ENCODE measurements at places on chromosomes 16 and 17.

- no peak for DNase-seq
Observed at GRCh38 chr16:4787627-4788482, at the start of gene SEPTIN12. Gene SEPTIN12, minus strand, starts transcription at chr16:4788345. Its CDS starts 700 bp downstream, at chr16:4787645.

DNA sequence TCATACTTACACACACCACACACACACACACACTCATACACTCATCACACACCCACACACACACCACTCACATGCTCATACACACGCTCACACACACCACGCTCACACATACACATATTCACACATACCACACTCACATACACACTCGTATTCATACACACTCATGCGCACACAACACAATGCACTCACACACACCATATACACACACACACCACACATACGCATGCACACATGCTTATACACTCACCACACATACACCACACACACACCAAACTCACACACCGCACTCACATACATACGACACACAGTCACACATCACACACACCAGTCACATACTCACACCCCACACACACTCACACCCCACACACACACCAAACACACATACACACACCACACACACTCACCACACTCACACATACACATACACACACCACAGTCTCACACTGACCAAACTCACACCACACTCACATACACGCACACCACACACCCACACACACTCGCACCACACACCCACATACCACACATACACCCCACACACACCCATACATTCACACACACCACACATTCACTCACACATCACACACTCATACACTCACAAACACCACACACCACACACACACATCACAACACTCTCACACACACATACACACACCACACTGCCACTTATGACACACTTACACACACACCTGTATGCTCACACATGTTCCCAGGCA is 88.9 kb downstream of the IRX5 start:
- DNase-seq, result no peak

- no peak for DNase-seq
Observed at GRCh38 chr17:42562388-42563142, 617 bp downstream of the COASY start.

DNA sequence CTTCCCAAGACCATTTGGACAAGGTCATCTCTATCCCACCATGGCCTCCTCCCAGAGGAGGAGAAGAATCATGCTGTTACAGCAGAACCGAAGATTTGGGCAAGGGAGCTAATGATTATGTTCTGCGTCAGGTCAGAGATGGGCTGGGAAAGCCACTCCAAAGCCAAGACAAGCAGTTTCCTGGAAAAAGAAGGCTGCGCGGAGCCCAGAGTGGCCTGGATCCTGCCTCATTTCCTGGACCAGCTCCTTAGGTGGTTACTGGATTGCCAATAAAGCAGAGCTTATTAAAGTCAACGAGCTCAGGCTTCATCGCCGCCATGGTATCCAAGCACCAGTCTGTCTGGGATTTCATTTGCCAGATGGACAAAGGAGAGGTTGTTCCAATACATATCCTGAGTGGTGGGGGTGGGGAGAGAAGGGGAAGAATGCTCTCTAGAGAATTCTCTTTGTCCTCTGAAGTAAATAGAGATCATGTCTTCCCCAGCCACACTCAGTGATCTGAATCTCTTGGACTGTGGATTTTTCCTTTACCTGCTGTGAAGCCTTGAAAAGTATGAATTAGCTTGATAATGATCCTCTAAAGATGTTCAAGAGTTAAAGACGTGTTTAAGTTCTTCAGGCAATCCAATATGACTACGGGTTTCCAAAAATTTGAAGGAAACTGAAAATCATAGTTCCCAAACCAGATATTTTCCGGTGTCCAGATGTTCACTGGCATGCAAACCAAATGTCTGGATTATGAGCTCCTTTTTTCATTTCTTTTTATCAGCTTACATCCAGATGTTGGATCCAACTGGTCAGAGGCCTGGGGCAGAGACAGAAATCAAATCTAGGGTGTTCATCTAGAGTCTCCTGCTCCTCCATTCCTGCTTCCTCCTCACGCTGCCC is 17.7 kb downstream of the PRAC1 start:
- no peak for DNase-seq

GRCh38 chr16:21982108-21982507 is 18.8 kb downstream of the PDZD9 start:
- no peak for DNase-seq

GRCh38 chr16:20291208-20292206 is 35.8 kb downstream of the GP2 start:
- no peak for DNase-seq

- no peak for DNase-seq
Observed at GRCh38 chr17:78946631-78947030, 21.4 kb upstream of the TIMP2 start.

- DNase-seq, result no peak
Observed at GRCh38 chr17:1047177-1047878, 50.4 kb downstream of the TIMM22 start.

DNA sequence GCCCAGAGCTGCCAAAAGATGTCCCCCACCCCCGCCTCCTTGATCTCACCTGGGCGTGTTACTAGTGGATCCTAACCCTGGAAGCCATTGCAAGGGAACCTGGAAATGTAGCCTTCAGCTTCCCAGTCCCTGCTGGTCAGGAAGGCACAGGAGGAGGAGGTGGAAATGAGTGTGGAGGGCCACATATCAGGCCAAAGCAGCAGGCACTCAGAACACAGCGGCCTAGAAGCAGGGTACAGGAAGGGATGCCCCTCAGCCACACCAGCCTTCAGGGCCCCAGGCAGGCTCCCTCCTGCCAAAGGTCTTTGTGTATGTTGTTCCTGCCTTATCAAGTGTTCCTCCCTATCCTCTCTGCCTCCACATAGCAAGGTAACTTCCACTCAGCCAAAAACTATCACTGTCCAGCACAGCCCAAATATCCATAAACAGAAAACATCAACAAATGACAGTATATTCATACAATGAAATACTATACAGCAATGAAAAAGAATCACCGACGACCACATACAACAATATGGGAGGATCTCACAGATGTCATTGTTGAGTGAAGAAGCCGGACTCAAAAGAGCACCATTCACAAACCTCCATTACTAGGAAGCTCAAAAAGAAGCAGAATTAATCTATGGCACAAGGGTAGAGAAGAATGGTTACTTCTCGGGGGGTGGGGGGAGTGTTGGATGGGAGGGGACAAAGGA is 28.2 kb upstream of the TNFRSF13B start:
- DNase-seq, result no peak

DNA sequence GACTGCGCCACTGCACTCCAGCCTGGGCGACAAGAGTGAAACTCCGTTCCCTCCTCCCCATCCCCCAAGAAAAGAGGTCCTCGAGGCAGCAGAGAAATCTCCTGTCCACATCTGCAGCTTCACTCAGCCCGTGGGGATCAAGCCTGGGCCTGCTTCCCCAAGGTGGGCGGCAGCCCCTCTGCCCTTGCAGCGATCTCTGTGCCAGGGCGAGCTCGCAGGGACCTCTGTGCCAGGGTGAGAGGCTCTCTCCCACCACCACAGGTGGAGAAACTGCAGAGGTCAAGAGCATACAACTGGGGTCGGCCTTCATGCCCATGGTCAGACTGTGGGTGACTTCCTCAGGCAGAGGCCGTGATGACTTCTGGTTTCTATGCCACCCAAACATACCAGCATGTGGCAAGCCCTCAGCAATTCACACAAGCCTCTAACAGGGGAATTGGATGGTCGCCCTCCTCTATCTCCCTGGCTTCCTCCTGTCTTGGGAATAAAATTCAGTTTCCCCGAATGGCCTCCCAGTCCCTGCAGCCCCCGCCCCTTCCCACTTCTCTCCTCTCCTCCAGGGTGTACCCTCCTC is 5.5 kb downstream of the SLC43A2 start:
- no peak for DNase-seq

DNA sequence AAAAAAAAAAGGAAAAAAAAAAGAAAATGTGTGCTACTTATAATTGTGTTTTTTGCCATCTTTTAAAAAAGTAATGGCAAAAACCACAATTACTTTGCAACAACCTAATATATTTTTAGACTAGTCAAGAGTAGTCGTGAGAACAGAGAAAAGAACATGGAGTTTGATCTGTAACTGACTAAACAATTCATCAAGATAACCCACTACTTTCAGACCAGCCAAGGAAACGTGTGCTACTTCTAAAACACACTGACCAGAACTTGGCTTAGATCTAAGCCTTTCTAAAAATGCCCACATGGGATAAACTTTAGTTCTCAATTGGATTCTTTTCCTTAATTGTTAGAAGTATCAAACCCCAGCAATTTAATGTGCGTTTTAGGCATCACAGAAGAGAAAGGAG is 616 bp downstream of the PECAM1 start:
- no peak for DNase-seq

- no peak for DNase-seq
Observed at GRCh38 chr16:24820522-24820921, 25.2 kb upstream of the SLC5A11 start.

- no peak for DNase-seq
Observed at GRCh38 chr16:79362300-79362970, 238.1 kb downstream of the MAF start.

DNA sequence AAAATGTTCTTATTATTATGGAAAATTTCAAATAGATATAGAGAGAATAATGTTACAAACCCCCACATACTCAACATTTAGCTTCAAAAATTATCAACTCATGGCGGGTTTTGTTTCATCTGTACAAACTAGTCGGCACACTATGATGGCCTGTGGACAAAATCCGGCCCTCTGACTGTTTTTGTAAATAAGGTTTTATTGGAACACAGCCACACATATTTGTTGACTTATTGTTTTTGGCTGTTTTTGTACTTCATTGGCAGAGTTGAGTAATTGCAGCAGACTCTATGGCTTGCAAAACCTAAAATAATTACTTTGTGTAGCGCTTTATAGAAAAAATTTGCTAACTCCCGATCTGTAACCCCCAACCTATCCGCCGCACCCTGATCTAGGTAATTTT is 41.4 kb upstream of the CLEC18A start:
- no peak for DNase-seq

- no peak for DNase-seq
Observed at GRCh38 chr17:40484285-40484972, 17.0 kb downstream of the TNS4 start.

- no peak for DNase-seq
Observed at GRCh38 chr17:77414811-77415400, 274.1 kb downstream of the SEC14L1 start.

GRCh38 chr17:49908782-49909714 is 59.9 kb upstream of the DLX4 start:
- no peak for DNase-seq

GRCh38 chr16:81585785-81586184 is 141.2 kb downstream of the CMIP start:
- DNase-seq, result no peak

DNA sequence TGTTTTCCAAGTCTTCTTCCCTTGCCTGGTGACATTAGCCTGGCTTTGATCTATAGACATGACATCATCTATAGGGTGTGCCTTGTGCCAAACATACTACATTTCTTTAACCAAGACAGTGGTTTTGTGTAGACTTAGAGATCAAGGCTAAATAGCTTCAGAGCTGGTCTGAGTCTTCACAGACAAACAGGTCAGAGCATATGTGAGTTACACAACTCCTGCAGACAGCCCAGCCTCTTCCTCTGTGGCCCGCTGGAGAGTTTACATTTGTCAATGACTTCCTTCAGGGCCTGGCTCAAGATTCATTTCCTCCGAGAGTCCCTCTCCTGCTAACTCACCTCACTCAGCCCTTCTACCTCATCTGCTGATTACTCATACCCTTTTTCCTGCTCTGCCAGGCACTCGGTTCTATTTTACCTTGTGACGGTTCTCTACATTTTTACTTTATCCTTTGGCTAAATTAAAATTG is 73.1 kb upstream of the TANC2 start:
- no peak for DNase-seq

DNA sequence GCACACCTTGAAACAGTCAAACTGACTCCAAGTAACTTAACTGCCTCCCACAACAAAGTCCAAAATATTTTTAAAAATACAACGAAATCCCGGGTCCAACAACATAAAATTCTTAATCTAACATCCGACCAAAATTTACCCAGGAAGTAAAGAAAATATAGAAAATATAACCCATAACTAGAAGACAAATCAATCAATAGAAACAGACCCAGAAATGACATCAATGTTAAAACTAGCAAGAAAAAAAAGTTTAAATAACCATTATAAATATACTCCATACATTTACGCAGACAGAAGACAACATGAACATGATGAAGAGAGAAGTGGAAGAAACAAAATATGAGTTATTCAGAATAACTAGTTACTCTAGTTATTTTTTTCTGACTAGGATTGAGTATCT is 3.7 kb downstream of the ZNF597 start:
- DNase-seq, result no peak

DNA sequence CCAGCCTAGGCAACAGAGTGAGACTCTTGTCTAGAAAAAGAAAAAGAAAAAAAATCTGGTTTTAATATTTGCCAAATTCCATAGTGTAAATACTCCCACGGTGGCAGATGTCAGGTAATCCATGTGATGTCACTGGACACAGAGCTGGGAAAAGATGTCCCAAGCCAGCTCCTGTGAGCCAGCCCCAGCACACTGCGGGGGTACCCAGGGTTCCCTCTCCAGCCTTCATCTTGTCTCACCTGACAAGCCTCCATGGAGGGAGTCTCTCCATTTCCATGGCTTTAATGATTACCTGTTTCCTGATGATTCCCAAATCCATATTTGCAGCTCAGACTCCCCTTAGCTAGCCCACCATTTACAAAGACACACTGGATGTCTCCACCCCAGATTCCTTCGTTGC is 4.6 kb downstream of the CD300LB start:
- no peak for DNase-seq

GRCh38 chr17:13024016-13024415 is 6.2 kb upstream of the ELAC2 start:
- no peak for DNase-seq

- DNase-seq, result no peak
Observed at GRCh38 chr16:22141767-22142166, 20.5 kb upstream of the SDR42E2 start.

- DNase-seq, result no peak
Observed at GRCh38 chr17:28239271-28239624, 79.8 kb upstream of the TMEM97 start.

GRCh38 chr16:49530427-49530970 is 156.9 kb downstream of the C16orf78 start:
- no peak for DNase-seq

- no peak for DNase-seq
Observed at GRCh38 chr16:30009085-30009862, 1.6 kb downstream of the DOC2A start.

- DNase-seq, result no peak
Observed at GRCh38 chr16:2045965-2046892, 1.4 kb downstream of the NTHL1 start.
